Stimulated activated naive CD4-positive, alpha-beta T cell treated with Interleukin-2 at 50 U/mL for 16 hours (primary cell): ENCODE measurements at places on chromosomes 2 and 18.

DNA sequence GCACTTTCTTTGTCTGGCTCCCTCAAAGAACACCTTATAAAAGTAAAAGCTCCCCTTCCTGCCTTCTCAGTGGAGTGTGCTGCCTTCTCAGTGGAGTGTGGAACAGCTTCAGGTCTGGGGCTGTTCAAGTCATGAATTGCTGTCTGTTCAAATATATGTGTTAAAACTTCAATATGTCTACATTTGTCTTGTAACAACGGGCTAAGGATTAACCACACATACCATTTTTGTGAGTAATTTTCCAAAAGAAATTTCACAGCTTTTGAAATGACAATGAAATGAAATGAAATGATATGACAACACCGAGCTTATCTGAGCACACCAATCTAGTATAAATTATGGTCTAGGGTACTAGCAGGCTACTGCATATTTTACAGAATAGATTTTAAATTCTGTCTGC is 42.9 kb downstream of the CABYR start:
- DNase-seq = no peak

GRCh38 chr2:43484323-43484930 is 111.4 kb downstream of the THADA start:
- no peak for DNase-seq

DNA sequence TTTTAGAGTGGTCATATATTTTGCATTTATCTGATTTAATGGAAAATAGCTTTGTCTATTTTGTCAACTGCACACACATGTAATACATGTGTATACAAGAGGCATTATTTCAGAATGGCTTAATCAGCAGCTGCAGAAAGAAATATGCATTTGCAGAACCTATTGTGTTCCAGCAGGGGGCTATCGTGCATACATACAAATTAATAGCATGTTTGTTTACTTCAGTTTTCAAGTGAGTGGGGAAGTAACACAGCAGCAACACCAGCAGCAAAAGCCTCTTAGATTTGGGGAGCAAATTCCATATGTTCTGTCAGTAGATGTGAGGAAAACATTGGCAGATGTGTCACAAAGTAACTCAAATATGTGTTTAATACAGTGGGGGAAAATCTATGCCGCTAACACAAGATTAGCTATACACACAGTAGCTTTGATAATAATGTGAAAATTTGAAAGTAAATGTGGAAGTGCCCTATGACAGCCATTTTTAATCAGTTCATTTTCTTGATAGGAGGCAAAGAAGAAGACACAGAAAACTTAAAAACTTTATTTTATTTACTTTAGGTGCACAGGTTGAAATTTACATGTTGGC is 218.1 kb downstream of the WDR7 start:
- DNase-seq = no peak

- peak; percentile 50 for DNase-seq
Measured at GRCh38 chr2:10036095-10036884, 7.1 kb upstream of the KLF11 start.

- DNase-seq = no peak
Measured at GRCh38 chr2:54728669-54729120, 5.2 kb downstream of the EML6 start.

- DNase-seq = no peak
Measured at GRCh38 chr18:50875966-50876536, 2.9 kb upstream of the ME2 start.

- DNase-seq = no peak
Measured at GRCh38 chr18:75533950-75534349, 106.4 kb upstream of the SMIM21 start.

GRCh38 chr2:61993422-61994024 is 88.0 kb downstream of the COMMD1 start:
- no peak for DNase-seq

- no peak for DNase-seq
Measured at GRCh38 chr2:152624805-152625204, 92.5 kb downstream of the PRPF40A start.

DNA sequence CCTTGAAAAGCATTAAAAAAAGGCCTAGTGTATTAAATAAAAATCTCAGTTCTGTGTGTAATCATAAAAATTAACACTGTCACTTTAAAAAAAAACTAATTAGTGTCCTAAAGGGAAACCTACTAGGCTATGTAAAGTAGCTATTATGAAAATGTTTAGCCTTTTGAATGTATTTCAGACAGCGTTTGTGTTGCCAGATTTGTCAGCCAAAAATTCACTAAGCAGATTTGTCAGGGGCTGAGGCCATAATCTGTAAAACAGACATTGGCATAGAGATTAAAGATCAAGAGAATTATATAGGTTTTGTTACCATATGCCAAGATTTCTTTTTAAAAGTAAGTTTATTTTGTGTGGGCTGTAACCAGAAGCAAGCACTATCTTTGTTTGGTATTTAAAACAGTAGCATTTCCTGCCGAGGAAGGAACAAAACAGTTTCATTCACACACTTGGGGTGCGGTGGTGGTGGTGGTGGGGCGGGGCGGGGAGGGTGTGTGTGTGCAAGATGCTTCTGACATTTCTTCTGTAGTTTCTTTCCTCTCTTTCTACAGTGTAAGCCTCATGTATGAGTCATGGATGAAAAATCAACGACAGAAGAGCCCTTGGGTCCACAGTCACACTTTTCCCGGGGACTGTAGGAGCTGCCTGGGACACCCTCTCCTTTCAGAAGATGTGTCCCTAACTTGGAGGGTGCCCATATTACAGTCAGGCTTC is 328.5 kb upstream of the FANCL start:
- no peak for DNase-seq

GRCh38 chr2:71695235-71696120 is 242.1 kb downstream of the DYSF start:
- DNase-seq = no peak

GRCh38 chr2:230914886-230915285 is 10.2 kb downstream of the GPR55 start:
- DNase-seq = no peak

DNA sequence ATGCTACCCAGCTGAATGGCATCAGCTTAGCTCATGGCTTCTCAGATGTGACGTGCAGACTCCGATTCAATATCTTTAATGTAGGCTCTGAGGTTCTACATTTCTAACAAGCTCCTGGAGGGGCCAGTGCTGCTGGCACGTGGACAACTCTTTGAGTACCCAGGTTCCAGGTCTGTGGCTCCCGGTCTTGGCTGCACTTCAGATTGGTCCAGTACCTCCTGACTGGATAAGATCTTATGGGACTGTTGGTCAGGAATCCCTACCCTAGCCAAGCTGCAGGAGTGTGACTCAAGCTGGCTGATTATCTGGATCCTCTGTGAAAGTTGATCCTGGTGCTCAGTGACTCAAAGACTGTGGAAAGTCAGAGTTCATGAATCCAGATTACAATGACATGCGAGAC is 222.1 kb downstream of the ANKRD30B start:
- no peak for DNase-seq

GRCh38 chr2:10273215-10274175 is 29.2 kb upstream of the HPCAL1 start:
- no peak for DNase-seq

- no peak for DNase-seq
Measured at GRCh38 chr2:227082286-227082685, 81.7 kb downstream of the COL4A4 start.

GRCh38 chr18:22691946-22692710 is 241.0 kb upstream of the RBBP8 start:
- no peak for DNase-seq

- no peak for DNase-seq
Measured at GRCh38 chr18:48290162-48290926, 118.8 kb downstream of the ZBTB7C start.

DNA sequence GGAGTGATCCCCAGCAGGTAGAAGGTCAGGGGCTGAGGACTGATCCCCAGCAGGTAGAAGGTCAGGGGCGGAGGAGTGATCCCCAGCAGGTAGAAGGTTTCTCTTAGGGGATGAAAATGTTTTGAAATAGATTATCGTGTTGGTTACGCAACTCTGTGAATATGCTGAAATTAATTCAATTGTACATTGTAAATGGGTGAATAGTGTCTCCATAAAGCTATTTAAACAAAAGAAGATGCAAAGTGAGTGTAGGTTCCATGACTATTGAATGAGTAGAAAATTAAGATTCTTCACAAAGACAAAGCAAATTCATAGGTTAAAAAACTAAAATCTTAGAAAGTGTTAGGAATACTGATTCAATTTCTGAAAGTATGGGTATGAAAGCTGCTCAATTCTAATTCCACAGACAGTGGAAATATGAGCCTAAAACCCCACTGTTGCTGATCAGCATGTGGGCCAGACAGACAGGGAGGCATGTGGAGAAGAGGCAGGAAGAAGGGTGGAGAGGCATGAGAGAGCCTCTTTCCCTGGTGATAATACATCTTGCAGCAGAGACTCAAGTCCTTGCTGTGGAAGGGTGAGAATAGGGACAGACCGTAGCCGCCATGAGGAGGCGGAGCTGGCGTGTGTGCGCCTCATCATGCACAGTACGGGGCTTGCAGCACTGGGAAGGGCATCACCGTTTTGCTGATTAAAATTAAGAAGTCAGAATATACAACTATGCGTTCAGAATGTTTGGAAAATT is 85.9 kb upstream of the NFATC1 start:
- no peak for DNase-seq

DNA sequence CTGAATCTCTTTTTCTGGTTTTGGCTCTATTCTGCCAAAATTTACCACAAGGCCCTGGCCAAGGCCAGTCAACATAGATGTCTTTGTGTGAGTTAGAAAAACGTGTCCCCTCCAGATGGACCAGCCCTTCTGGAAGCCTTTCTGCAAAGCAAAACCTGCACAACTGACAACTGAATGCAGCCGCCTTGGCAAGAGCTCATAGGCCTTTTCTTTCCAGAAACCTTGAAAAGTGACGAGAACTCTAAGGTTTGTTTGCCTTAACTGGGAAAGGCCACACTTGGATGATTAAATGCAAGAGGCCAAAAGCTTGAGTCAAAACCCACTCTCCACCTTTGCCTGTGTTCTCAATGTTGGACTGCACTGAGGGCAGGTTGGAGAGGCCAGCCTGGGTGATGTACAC is 103.9 kb downstream of the COLEC12 start:
- no peak for DNase-seq
